Daoy (cell line): ENCODE measurements at places on chromosomes 1 and 21. TPM values are rescaled to one million over a fixed set of nuclear protein-coding genes. Genes with fewer than 3 reads are reported as not detected.

The KIAA0040 gene
- total RNA-seq = 4.7 TPM in 2 replicates

- DNase-seq = no peak
Observed at GRCh38 chr1:184494929-184495328, 108.1 kb downstream of the C1orf21 start.

The ETNK2 gene
- 9.2 and 10.5 TPM in 2 replicates for total RNA-seq

DNA sequence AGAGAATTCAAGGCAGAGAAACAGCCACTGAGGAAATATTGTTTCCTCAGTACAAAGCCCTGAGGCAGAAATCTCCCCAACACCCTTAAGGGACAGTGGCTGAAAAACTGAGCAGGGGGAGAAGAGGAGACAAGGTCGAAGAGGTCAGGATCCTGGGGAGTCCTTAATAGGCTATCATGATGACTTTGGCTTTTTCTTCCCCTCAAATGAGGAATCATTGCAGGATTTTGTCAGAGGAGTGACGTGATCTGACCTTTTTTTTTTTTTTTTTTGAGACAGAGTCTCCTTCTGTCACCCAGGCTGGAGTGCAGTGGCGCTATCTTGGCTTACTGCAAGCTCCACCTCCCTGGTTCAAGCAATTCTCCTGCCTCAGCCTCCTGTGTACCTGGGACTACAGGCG lies 10.2 kb downstream of the MAP7D1 start:
- DNase-seq = no peak

DNA sequence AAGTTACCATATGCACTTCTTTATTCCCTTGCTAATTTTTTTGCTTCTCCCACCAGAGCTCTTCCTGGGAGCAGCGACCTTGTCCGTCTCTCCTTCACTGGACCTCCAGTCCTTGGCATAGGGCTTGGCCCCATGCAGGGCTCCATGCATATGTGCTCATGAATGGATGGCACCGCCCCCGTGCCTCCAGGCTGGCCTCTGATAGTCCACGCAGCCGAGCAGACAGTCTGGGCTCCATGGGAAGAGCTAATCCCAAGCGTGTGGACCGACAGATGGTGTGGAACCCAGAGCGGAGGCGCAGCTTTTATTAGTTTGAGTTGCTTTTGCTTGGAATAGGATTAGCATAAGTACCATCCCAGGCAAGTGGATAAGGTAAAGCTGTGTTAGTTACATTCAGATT lies 41.8 kb downstream of the CDCP2 start:
- DNase-seq = no peak

The EFNA1 gene
- total RNA-seq = 24.6 and 34.5 TPM in 2 replicates

- DNase-seq = no peak
Observed at GRCh38 chr1:39960431-39960958, 5.5 kb downstream of the MFSD2A start.

GRCh38 chr1:192966073-192966472 lies 93.1 kb downstream of the UCHL5 start:
- DNase-seq = no peak

- DNase-seq = no peak
Observed at GRCh38 chr21:45575304-45575992, 33.2 kb upstream of the SLC19A1 start.

The TRNP1 gene
- total RNA-seq = 3.3 and 4.4 TPM in 2 replicates

GRCh38 chr1:68217060-68217554 lies 15.2 kb downstream of the WLS start:
- DNase-seq = no peak

- peak; percentile 96 for DNase-seq
Observed at GRCh38 chr1:36350659-36351226, 27.3 kb upstream of the EVA1B start.

The AADACL3 gene
- total RNA-seq = not detected in 2 replicates

DNA sequence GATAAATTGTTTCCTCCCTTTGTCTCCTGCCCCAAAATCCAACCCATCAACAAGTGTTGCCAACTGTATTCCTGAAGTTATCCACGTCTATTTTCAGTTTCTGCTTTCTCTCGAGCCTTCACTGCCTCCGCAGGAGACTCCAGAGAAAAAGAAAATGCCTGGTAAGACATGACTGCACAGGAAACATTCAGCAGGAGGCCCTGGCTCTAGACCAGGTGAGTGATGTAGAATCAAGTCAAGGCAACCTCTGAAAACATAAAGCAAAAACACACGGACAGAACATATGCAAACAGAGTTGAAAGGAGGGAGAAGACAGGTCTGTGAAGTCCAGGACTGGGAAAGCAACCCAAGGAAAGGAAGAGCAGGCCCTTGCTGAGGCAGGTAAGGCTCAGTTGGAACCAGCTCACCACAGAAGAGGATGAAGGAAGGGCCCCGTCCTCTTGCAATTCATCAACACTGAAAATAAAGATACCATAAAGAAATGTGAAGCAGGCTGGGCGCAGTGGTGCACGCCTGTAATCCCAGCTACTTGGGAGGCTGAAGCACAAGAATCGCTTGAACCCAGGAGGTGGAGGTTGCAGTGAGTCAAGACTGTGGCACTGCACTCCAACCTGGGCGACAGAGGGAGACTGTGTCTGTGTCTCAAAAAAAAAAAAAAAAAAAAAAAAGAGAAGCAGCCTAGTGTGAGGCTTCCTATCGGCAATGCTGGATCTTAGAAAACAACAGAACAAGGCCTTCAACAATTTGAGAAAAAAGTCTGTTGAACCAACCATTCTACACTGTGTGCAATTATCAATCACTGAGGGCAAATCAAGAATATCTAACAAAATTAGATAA lies 8.8 kb downstream of the NOL9 start:
- DNase-seq = peak; percentile 35

- DNase-seq = no peak
Observed at GRCh38 chr1:229696385-229696784, 70.3 kb downstream of the URB2 start.

DNA sequence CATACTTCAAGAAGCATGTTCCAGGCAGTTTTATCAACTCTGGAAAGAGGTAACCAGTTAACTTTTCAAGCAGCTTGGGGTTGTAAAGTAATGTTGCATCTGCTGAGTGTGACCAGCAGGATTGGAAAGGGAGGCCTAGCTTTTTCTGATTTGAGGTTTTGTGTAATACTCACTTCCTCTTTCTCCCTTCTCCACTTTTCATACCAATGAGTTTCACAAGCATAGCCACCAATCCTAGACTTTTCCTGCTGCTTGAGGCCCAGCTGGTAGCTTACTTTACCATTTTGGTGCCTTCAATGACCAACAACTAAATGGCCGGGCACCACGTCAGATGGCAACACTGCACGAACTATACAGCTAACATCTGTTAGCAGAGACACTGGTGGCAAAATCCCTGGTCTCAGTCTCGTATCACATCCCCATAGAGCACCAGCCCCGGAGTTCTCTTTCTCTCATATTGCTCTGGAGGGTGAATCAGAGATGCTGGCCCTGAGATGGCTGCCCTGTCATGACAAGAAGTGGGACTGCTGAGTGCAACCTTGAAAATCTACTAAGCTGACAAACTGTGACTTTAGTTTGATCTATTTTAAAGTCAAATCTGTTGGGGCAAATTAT lies 14.8 kb upstream of the GPR88 start:
- DNase-seq = no peak

- DNase-seq = no peak
Observed at GRCh38 chr1:49226758-49227157, 450.1 kb upstream of the BEND5 start.

- no peak for DNase-seq
Observed at GRCh38 chr1:159302095-159302494, at the start of gene FCER1A. FCER1A (plus strand) TSS chr1:159302336; CDS start chr1:159302365, 29 bp downstream.

The PGM1 gene
- total RNA-seq = 37.9 and 41.1 TPM in 2 replicates
